Fibroblast of skin of right quadriceps (primary cell): ENCODE measurements at places on chromosomes 11 and 22.

DNA sequence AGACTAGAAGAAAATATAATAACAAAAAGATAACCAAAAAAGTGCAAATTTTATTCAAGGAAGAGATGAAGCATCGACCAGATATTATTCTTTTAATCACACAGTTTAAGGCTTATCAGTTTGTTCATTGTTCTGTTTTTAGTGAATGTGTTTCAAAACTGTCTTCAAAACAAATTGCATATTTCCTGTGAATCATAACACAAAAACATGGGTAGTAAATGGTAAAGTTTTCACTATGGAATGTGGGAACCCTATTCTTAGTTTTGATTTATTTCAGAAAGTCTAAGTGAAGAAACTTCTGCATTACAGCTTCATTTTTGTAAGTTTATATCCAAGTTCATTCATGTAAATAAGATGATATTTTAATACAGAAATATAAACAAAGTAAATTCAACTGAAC is 207.6 kb upstream of the LUZP2 start:
- no peak for DNase-seq

- no peak for DNase-seq
Observed at GRCh38 chr22:41974691-41975290, 5.5 kb downstream of the SEPTIN3 start.

DNA sequence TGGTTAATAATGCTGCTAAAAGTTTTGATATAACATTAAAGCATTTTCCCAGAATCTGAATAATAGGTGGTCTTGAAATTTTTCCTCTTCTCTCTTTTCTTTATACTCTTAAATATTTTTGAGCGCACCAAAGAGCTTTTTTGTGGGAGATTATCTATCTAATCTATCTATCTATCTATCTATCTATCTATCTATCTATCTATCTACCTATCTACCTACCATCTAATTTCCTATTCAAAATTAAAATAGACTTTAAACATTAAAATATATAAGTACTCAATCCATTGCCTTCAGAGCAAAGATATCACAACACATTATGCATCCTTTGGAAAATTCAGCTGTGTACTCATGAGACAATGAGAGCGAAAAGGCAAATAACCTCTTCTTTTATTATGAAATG is 55.8 kb downstream of the ELMOD1 start:
- no peak for DNase-seq

- DNase-seq, result no peak
Observed at GRCh38 chr11:59841514-59841913, 3.8 kb downstream of the CBLIF start.

DNA sequence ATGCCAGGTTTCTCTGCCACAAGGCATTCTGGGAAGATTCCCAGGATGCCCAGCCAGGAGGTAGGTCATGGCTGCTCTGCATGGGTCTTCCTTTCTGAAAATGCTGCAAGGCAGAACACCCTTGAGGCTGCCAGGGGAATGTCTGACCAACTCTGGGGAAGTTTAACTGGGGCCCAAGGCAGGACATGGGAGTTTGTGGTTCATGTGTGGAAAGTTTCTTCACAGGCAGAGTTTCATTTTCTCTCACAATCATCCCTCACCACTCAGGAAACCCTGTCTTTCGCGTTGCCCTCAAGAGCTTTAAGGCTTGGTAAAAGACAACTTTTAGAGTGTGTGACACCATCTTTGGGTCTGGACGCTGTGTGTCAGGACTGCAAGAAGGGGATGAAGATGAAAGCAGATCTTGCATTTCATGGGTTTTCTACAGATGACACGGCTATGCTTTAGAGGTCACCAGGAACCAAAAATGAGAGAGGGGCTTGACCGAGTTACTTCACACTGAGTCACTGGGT is 133.5 kb downstream of the CD44 start:
- no peak for DNase-seq

GRCh38 chr11:47591764-47592163 is 2.4 kb downstream of the C1QTNF4 start:
- no peak for DNase-seq

GRCh38 chr22:20090730-20091240 is 10.7 kb downstream of the DGCR8 start:
- no peak for DNase-seq

DNA sequence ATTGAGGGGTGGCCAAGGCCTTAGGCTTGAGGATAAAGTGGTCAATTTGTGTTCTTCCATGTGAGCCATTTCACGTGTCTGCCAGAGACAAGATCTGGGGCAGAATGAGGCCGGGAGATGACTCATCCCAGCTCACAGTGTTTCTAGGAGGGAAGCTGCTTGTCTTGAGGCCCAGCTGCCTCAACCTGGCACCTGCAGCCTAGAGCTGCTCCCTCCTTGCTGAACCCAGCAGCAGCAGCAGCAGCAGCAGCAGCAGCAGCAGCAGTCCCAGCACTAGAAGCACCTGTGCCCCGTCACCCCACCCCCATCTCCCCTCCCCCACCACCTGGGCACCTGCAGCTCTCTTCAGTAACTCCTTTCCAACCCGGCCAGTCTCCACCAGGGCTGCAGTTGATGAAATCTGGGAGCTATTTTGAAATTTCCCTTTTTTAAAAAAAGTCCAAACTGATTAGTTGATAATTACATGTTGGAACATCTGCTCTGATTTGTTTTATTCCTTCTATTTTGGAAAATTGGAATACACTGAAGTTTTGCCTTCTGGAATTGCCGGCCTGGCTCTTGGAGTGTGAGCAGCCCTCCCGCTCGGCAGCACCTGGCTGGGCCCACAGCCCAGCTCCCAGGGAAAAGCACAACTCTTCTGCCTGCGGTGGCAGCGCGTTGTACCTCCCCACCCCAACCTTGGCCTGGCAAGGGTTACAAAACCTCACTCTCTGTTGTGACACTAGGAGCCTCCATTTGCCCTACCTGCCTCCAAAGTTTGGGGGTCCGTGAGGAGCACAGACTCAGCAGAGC is 143.5 kb downstream of the NXPE2 start:
- no peak for DNase-seq

DNA sequence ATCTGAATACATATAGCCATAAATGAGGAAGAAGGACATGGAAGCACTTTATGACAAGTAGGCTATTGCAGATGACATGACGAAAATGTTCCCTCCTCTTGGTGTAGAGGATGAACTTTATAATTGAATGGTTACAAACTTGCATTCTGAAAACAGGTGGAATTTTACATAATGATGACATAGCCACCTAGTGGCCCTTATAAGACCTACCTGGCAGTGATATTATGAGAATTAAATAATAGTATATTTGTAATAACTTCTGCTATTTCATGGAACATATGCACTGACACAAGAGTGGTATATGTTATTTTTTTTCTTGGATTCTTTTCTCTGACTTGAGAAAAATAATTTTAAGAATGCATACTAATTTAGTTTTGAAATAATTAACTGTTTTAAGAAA is 22.9 kb downstream of the TRIM22 start:
- no peak for DNase-seq

- no peak for DNase-seq
Observed at GRCh38 chr11:64323373-64323772, 5.5 kb downstream of the PRDX5 start.

DNA sequence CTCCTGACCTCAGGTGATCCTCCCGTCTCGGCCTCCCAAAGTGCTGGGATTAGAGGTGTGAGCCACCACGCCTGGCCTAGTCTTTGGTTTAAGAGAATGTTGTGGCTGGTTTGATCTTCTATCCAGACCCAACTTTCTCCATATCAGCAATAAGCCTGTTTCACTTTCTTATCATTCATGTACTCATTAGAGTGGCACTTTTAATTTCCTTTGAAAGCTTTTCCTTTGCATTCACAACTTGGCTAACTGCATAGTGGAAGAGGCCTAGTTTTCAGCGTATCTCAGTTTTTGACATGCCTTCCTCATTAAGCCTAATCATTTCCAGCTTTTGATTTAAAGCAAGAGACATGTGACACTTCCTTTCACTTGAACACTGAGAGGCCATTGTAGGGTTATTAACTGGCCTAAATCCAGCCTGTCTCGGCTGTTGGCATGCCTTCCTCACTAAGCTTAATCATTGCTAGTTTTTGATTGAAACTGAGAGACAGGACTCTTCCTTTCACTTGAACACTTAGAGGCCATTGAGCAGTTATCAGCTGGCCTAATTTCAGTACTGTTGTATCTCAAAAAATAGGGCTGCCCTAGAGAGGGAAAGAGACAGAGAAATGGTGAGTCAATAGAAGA is 13.1 kb upstream of the RPL3 start:
- peak; percentile 79 for DNase-seq

GRCh38 chr11:58900479-58901420 is 38.5 kb upstream of the GLYATL1 start:
- peak; percentile 82 for DNase-seq

- peak; percentile 70 for DNase-seq
Observed at GRCh38 chr22:35552196-35552842, 11.7 kb downstream of the RASD2 start.

- no peak for DNase-seq
Observed at GRCh38 chr11:46981436-46981835, 44.9 kb downstream of the CSTPP1 start.

DNA sequence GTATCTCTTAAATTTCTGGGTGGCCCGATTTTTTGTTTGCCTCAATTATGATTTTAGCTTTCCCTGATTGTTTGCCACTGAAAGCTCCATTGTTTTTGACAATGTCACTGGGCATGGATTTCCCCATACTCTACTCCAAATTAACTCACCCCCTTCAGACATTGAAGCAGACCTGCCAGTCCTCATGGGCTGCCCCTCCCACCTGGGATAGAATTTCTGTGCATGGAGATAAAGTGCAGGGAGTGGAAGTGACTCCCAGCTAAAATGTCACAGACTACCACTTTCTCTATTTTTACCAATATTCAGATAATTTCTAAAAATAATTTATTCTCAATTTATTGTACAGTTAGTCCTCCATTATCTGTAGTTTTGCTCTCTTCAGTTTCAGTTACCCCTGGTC is 79.1 kb upstream of the CLPB start:
- no peak for DNase-seq

DNA sequence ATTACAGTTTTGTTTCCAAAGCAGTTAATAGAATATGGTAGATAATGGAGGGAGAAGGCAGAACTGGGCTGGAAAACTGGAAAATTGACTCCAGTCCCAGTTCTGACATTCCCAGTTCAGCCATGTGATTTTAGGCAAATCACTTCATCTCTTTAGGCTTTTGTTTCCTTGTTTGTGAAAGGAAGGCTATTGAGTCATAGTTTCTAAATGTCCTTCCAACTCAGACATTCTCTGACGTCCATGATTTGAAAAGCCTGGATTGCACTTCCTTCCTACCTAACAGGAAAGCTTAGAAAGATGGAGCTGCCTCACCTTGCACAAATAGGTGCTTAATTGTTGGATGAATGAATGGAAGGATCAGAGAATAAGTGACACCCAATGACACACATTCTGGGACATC is 19.8 kb upstream of the GALNT18 start:
- DNase-seq, result no peak

DNA sequence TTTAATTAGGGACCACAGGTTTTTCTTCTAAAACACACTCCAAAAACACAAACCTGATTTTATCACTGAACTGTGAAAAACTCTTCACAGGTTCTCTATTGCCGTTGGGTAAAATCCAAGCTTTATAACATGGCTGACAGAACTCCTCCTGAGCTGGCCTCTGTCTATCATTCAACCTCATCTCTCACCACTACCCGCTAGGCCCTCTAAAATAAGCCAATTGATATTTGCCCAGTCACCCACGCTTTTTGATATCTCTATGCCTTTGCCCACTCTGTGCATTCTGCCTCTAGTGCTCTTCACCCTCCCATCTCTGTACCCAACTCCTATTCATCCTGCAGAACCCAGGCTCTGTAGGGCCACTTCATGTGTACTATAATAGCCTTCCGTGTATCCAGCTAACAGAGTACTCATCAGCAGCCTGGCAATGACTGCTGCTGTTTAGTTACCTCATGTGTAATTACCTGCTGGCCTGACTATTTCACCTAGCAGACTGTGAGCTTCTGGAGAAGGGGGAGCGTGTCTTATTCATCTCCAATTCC is 1.1 kb upstream of the CNGA4 start:
- no peak for DNase-seq

GRCh38 chr11:79419120-79419519 is 21.7 kb downstream of the TENM4 start:
- DNase-seq, result peak; percentile 48

- DNase-seq, result no peak
Observed at GRCh38 chr11:8202516-8203413, 33.9 kb upstream of the RIC3 start.

DNA sequence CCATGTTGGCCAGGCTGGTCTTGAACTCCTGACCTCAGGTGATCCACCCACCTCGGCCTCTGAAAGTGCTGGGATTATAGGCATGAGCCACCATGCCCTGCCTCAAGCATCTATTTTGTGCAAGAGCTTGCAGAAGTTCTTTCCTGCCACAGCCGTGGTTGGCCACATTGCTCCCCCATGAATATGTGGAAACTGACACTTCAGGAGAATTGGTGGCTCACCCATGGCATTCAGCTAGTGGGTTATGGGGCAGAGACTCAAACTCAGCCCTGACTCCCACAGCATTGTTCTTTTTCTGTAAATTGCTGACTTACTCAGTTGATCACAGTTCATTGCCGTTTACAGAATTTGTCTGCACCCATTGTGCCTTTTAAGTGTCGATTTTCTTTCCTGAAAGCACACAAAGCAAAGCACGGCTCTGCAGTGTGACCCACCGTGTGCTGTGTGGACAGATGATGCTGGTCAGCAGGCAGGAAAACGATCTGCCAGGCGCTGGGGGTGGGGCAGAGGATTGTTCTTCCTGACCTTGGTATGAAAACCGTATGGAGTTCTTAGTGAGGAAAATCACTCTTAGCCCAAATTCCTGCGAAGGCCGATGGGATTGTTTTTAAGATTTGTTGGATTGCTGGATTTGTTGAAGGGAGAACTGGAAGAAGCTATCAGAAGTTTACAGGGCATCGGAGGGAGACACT is 115.6 kb downstream of the PTPRJ start:
- DNase-seq, result no peak

DNA sequence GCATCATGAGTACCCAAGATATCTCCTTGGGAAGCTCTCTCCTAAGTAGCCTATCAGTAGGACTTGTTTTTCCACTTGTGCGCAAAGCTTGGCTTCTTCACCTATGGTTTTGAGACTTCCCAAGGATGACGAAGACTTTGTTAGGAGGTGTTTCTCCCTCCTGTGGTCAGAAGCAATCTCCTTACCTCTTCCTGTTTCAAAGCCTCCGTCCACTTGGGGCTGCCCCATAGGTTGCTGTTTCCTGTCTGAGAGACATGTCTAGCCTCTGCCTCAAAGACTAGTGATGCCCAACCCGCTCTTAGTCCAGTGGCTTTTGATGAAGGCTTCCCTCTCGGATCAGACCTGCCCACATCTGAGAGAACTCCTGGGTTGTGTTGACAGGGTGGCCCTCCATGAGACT is 92.9 kb downstream of the TRAF6 start:
- DNase-seq, result no peak

- no peak for DNase-seq
Observed at GRCh38 chr11:41816396-41816795, 356.9 kb upstream of the LRRC4C start.

- DNase-seq, result no peak
Observed at GRCh38 chr11:47592251-47592650, 2.0 kb downstream of the C1QTNF4 start.

DNA sequence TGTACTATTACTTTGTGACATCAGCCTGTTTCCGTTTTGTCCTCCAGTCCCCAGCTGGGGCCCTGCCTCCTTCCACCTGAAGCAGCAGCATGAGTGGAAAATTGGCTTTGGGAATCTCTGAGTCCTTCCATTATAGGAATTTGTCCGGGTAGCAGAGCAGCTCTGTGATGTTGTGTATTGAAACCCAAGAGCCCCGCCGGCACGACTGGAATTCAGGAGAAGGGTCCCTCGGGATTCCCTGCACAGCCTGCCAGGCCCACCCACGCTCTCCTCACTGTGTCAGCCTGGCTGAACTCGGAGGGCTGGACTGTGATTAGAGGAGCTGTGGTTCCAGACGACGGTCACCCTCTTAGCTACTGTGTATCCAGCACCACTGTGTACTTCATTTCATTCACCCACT is 18.8 kb upstream of the TSPAN18 start:
- DNase-seq, result peak; percentile 35
